Activated T-cell treated with anti-CD3 and anti-CD28 coated beads, Interleukin-2, amount 50 U/mL, for 4 hours (primary cell): ENCODE measurements at places on chromosomes 5 and 9. TPM values are rescaled to one million over a fixed set of nuclear protein-coding genes. Genes with fewer than 3 reads are reported as not detected.

DNA sequence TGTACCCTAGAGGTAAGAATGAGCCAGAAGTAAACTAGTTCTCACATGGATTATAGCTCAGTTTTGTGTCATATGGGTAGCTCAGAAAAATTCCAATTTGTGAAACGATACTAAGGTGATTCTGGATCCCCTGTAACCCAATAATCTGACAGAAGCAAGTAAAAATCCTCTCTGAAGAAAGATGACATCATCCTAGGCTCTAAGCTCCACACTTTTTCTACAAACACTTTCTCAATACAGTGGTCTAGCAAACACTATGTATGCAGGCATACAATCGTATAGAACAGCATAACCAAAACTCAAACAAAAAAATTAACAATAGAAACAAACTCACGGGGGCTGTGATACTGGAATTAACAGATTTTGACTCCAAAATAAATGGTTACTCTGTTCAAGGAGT is 26.7 kb upstream of the ZNF169 start:
- no peak for DNase-seq

DNA sequence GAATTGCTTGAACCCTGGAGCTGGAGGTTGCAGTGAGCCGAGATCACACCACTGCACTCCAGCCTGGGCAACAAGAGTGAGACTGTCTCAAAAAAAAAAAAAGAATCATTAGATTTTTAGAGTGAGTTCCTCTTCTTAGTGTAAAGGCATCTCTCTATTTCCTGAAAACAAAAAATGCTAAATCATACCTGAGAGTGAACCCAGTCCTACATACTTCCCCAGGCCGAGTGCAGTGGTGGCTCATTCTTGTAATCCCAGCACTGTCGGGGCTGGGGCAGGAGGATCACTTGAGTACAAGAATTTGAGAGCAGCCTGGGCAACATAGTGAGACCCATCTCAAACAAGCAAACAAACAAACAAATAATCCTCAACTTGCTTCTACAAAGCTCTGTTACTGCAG is 38.2 kb upstream of the LPAR1 start:
- no peak for DNase-seq

Gene DAB2
- total RNA-seq: 0.61 TPM

Gene PCDHGB5
- 0.27 TPM for total RNA-seq

Gene SLC1A3
- 0.76 TPM for total RNA-seq

DNA sequence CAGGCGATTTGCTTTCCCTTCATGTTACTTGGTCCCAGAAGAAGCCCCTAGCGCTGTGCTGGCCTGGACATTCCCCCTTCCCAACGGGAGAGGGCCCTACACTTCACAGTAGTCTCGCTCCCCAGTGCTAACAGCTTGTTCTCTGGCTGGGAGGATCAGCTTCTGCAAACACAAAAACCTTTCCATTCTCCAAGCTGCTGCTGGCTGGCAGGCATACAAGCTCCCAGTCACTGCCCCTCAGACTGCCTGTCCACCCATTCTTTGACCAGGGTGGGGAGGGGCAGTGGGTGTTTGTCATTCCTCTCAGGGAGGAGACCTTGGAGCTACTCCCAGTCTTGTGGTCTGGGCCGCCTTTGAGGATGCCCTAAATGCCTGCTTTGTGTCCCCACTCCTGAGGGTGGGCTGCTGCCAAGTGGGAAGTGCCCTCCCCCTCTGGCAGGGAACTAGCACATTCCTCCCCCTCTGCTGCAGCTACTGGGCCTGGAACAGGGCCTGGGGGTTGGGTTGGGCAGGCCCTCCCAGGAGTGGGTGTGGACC is 20.8 kb downstream of the ENHO start:
- no peak for DNase-seq

DNA sequence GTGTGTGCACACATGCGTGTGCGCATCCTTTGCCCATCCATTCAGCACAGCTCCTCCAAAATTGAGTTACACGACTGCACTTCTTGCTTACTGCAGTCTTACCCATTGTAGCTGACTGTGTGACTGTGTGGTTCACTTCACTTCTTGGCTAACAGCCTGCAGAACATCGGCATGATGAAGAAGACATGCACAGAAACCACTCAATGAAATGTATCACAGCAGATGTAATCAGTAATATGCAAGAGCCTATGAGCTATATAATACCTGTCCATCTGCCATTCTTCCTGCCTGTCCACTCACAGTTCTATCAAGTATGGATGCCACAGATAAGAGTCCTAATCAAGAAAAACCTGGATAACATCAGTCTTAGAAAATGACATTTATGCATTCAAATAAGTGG is 83.9 kb downstream of the TRPM3 start:
- DNase-seq: no peak

Gene SWI5
- total RNA-seq: 19.1 TPM

Gene PRUNE2
- total RNA-seq: 0.08 TPM

GRCh38 chr9:135273008-135273407 is 185.5 kb downstream of the OLFM1 start:
- DNase-seq: no peak

Gene DPH7
- total RNA-seq: 35.2 TPM

Gene SNCB
- not detected for total RNA-seq

DNA sequence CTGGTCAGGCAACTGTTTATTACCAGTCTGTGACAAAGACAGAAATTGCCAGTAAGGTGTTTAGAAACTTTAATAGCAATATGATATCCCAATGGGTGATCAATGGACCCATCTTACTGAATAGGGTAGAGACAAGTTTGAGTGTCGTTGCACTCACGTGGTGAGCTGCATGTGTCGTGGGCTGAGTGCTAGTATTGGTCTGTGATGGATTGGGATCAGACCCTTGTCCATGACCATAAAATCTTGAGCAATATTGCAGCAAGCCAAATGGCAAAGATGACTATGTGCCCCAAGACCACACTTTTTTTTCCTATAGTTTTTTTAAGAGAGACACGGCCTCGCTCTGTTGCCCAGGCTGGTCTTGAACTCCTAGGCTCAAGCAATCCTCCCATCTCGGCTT is 114.5 kb downstream of the PALM2AKAP2 start:
- no peak for DNase-seq

- DNase-seq: no peak
Observed at GRCh38 chr5:134046330-134046729, 41.6 kb upstream of the VDAC1 start.
